ENCODE measurements at places on chromosomes 1 and 21. TPM values are rescaled to one million over a fixed set of nuclear protein-coding genes. Genes with fewer than 3 reads are reported as not detected.

The KIF14 gene
- total RNA-seq = 2.4 TPM

The TXLNA gene
- 20.4 TPM for total RNA-seq

DNA sequence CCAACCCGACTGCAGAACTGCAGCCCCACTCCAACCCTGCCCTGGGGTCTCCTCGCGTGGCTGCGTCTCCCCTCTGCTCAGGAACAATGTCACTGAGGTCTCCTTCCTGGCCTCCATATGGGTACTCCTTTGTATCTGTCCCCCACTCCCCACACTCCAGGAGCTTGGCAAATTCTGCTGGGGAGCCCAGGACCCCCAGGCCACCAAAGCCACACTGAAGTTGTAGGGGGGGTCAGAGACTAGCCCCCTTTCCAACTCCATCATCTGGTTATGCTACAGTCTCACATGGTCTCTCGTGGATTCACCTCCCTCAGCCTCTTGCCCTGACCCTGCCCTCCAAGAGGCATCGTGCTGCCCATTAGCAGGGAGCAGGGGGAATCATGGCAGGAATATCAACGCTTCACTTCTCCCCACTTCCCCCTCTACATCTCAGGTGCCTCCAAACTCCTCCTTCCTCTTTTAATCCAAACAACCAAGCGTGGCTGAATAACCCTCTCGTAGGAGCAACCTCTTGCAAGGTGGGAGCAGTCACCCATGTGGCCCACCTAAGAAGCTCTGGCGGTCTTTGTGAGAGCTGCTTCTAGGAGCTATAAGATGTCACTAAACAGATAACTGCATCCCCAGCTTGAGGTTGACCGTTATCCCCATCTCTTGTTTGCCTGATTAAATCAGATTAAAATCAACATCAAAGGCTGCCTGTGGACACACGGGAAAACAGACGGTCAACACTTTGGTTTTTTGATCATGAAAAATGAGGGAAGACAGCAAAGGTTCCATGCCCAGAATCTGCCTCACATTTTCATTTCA, 86.4 kb downstream of the MIS18A start:
- DNase-seq = no peak

- DNase-seq = no peak
These were observed 5.1 kb downstream of the PRXL2B start for GRCh38 chr1:2591581-2592261.

DNA sequence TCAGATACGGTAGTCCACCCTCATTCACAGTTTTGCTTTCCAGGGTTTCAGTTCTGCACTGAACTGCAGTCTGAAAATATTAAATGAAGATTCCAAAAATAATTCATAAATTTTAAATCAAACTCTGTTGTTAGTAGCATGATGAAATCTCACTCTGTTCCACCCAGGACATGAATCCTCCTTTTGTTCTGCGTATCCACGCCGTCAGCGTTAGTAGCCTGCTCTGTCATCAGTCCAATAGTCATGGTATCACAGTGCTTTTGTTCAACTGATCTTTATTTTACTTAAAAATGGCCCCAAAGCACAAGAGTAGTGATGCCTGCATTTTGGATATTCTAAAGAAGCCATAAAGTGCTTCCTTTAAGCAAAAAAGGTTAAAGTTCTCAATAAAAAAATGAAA, 23.9 kb downstream of the CHD1L start:
- DNase-seq = no peak

DNA sequence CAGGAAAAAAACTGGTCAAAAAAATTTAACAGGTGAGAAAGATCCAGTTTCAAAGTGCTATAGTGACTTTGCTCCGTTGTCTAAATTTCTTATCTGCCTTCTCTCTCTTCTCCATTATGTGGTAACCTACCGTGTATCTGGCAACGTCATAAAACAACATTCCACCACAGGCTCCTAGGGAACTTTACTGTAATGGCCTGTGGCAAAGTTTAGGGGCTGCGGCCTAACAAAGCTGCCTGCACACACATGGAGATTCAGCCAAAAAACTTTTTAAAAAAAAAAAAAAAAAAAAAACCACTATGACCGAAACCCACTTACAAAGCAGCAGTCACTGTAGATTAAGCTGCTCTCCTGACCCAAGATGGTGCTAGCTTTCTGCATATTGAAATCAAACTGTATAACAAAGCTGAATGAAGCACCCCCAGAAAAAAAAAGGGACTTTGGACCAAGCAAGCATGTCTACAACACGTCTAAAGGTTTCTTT, 202.6 kb downstream of the SLC45A1 start:
- no peak for DNase-seq

DNA sequence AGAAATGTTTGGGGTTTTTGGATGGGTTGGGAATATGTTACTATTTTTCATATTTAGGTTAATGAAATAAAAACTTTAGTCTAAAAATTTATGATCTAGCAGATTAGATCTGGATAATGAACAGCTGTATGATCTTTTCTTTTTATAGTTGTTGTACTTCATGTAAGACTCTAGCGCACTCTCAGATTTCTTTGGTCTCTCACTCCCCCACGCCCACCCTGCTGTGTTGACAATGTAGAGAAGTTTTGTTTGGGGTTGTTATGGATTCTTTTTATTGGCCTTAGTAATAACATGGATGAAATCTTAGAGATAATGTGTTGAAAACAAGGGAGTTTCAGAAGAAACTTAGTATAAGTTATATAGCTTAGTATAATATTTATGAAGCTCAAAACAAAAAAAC, 5.5 kb downstream of the KLF18 start:
- no peak for DNase-seq

DNA sequence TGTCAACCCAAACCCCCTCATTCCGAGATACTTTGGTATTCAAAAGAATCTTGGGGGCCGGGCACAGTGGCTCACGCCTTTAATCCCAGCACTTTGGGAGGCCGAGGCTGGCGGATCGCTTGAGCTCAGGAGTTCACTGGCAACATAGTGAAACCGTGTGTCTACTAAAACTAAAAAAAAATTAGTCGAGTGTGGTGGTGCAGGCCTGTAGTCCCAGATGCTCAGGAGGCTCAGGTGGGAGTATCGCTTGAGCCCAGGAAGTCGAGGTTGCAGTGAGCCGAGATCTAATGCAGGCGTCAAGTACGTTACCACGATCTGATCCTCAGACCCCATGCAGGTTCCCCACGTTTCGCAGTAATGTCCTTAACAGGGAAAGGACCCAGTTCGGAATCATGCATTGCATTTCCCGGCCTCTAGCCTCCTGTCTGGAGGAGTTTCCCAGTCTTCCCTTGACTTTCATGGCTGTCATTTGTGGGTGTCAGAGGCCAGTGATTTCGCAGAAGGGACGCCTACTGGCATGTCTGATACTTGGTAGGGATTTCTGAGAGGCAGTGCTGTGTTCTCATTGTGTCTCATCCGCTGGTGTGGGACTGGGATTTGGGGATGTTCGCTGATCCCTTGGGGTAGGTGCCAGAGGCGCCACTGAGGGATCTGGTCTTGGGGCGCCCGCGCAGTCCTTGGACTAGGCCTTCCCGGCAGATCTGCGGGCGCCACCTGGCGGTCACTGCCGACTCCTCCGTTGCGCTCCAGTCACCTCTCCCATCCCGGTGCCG, 39.3 kb upstream of the HMGN1 start:
- DNase-seq = peak; percentile 78

- DNase-seq = no peak
These were observed 335.7 kb upstream of the SNX7 start for GRCh38 chr1:98325646-98326440.

- DNase-seq = no peak
These were observed 35.8 kb downstream of the GLIS1 start for GRCh38 chr1:53703174-53703573.

- no peak for DNase-seq
These were observed 26.8 kb downstream of the S100A6 start for GRCh38 chr1:153509036-153509435.
